CD4-positive, alpha-beta T cell treated with Interleukin-1 beta for 1 hour (primary cell): ENCODE measurements at places on chromosomes 7 and 10.

DNA sequence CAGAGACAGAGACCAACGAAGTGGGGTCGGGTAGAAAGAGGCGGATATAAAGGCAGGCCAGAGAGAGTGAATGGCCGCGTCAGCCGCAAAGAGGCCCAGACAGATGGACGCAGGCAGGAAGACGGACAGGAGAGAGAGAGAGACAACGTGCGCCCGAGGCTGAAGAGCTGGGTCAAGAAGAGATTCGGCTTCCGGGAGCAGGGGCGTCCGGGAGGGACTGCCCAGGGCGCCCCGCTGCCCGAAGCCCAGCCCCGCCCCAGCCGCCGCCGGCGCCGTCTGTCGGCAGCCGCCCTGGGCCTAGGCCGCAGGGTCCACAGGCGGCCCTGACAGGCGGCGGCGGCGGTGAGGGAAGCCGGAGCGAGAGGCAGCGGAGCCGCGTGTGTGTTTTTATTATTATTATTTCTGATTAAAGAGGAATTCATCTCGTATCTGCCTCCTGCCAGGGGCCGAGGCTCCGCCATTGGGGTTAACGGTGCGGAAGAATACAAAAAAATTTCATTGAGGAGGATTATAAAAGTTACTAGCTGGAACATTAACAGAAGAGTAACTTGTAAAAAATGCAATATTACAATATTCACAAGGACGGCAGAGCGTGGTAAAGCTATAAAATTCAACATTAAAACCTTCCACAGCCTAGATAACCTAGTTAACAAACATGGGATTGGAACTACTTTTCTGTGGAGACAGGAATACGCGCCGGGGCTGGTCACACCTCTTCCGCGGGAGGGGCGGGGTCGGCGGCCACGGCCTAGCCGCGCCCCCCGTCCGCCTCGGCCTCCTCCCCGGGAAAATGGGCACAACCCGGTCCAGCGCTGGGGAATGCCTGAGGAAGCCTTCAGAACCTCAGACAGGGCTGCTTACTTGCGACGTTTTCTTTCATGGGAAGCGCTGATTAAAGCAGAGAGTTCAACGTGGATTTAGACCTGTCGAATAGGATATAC is 29.7 kb upstream of the PAX2 start:
- no peak for DNase-seq

DNA sequence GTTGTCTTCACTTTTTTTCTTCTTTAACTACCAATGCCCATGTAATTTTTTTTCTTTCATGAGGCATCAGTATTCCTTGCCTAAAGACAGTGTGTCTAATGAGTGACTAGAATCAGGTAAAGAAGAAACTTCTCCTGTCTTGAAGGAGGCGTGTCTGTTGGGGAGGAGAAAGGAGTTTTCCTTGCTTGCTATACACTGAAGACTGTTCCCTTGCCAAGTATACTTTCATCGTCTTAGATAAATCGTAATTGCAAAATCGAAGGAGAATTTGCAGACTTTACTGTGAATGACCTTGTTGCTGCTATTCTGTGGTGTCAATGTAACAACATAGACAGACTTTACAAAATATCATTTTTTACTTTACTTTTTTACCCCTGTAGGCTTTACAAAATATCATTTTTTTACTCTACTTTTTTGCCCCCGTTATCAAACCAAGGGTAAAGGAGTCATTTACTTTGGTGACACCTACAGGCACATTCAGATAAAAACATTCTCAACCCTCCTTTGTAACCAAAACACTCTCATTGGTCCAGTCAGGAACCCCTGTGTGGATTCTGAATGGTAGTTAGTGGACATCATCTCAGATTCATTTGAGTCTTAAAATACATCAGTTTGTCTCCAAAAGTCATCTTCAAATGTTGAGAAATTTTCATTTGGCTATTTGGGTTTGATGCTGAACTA is 232.4 kb downstream of the AHR start:
- DNase-seq: no peak

DNA sequence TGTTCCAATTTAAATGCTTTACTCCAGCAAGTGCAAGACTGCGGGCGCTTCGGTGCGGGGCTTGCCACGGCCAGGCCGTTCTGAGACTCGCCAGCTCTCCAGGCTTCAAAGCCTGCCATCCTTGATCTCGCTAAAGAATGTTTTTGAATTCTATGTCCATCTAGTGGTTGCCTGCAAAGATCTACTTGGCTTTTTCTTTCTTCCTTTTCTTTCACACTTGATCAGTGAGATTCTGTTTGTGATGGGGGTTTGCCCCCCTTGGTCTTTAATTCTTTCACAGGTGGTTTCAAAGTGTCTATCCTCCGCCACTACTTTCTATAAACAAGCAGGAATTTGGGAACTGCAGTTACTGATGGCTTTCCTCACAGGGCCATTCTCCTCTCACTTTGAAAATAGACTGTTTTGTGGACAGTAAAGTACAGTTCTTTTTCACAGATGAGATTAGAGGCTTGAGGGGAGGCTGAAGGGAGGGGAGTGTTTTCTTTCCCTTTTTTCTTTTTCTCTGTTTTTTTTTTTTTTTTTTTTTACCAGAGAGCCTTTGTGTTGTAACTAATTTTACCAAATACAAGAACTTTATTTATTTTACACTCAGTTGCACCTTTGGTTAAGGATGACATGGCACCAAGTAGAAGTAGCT is 15.2 kb upstream of the FBXW4 start:
- DNase-seq: no peak

- no peak for DNase-seq
Observed at GRCh38 chr10:1577373-1577770, 160.0 kb downstream of the ADARB2 start.

DNA sequence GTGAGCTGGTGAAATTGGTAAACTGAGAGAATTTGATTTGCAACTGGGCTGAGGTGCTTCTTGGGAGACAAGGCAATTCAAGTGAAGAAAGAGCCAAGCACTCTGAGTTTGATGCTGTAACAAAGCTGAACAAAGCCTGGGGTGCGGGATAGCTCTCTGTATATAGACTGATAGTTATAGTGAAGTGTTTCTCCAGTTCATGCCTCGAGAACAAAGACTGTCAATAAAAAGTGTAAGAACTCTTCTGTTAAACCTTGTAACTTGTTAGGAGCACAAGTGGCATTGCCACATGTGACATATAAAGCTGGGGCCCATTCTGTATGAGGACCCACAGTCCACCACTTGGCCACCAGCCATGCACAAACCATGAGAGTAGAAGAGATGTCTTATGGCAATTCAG is 11.3 kb upstream of the PNPLA8 start:
- no peak for DNase-seq

GRCh38 chr7:36598054-36598674 is 126.1 kb downstream of the AOAH start:
- no peak for DNase-seq

DNA sequence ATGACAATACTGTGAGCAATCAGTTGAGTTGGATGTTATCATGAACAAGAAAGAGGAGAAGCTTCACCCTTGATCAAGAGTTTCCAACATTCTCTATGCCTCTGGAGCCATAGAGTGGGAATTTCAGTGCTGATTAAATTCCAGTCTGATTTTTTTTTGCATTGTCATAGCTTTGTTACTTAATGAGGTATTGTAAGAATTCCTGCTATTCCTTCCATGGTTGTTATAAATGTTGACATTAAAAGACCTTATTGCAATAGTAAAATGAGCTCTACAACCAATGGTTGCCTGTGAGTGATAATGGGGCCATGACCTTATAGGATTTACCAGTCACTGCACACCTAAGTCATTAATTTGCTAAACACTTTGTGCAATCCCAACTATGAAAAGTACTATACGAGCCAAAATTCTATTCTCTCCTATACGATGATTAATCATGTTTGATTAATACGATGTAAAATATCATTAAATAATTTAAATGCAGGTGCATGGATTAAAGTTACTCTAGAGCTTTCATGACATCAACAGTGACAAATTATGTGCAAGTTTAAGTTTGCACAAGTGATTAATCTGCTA is 353.2 kb upstream of the KLF6 start:
- DNase-seq: no peak

GRCh38 chr7:80346704-80347103 is 165.2 kb downstream of the GNAT3 start:
- no peak for DNase-seq

- peak; percentile 86 for DNase-seq
Observed at GRCh38 chr10:133329491-133330202, 7.0 kb downstream of the CALY start.

DNA sequence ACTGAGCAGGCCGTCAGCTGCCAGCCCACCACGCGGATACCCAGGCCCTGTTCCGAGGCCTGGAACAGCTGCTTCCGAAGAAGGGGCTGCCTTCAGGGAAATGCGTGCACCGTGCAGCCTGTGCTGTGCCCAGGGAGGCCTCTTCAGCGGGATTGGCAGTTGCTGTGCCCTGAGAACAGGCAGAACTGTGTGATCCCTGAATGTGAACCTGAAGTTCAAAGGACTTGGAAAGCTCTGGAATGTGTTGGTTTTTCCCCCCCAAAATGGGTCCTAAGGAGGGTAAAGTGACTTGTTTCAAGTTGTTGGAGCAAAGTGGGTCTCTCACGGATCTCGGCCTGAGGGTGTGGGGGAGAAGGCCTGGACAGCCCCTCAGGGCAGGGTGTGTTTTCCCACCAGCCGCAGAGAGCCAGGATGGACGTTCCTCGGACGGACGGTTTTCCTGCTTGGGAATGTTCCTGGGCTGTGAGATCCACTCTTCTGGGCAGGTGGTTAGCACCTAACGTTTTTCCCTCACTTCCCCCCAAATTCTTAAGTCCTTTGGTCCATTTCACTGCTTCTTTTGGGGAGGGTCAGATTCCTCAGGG is 2.1 kb downstream of the SPRN start:
- DNase-seq: no peak

DNA sequence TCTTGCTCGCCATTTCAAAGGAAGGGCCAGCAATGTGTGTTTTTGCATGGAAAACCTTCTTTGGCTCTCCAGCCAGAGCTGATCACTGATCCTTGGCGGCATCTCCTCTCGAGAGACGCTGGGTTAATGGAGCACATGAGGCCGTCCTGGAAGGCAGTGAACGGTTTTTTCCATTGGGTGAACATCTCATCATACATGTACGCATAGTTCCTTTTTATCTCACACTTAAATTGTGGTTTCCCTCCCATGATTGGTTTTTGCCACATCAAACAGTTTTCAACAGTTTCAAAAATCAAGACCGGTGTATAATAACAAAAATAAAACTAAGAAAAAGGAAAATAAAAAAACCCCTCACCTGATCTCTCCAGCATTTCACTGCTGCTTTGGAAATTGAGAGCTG is 276.4 kb downstream of the TCF7L2 start:
- no peak for DNase-seq

DNA sequence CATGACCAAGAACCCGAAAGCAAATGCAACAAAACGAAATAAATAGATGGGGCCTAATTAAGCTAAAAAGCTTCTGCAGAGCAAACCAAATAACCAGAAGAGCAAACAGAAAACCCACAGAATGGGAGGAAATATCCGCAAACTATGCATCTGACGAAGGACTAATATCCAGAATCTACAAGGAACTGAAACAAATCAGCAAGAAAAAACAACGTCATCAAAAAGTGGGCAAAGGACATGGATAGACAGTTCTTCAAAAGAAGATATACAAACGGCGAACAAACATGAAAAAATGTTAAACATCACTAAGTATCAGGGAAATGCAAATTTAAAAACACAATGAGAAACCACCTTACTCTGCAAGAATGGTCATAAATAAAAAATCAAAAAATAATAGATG is 35.3 kb upstream of the CACUL1 start:
- no peak for DNase-seq

DNA sequence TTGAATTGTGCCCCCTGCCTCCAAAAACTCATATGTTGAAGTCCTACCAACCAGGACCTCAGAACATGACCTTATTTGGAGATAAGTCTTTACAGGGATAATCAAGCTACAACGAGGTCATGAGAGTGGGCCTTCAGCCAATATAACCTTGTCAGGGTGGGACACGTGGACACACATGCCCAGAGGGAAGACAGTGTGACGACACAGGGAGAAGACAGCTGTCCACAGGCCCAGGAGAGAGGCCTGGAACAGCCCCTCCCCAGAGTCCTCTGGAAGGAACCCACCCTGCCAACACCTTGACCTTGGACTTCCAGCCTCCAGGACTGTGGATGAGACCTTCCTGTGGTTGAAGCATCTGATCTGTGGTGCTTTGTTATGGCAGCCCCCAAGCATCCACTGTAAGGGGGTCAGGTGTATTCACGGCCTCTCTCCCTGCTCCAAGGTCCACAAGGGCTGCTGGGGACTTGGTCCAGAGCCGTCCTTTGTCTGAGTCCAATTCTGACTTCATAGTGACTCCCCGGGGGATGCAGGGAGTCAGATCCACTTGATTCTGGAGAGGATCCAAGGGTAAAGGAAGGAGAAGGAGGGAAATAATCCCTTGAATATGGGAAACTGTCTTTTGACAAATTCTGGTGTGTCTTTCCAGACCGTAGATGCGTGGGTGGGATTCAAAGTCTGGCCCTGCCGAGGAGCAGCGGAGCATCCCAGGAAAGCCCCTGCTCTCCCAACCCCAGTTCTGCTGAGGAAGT is 7.0 kb downstream of the CALML3 start:
- DNase-seq: no peak

- no peak for DNase-seq
Observed at GRCh38 chr10:55746002-55746401, 615.1 kb downstream of the ZWINT start.

DNA sequence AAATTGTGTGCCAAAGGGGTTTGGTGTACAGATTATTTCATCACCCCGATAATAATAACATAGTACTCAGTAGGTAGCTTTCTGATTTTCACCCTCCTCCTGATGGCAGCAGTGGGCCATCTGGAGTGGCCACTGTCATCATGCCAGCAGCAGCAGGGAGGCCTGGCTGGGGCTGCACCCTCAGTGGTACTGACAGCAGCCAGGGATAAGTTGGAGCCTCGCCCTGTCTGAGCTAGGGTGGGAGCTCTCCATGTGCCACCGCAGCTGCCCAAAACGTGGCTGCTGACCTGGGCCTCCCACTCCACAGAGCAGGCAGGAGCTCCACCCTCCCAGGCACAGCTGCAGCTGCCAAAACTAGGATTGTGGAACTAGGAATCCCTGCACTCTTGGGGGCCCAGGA is 700.8 kb upstream of the KCND2 start:
- DNase-seq: no peak

DNA sequence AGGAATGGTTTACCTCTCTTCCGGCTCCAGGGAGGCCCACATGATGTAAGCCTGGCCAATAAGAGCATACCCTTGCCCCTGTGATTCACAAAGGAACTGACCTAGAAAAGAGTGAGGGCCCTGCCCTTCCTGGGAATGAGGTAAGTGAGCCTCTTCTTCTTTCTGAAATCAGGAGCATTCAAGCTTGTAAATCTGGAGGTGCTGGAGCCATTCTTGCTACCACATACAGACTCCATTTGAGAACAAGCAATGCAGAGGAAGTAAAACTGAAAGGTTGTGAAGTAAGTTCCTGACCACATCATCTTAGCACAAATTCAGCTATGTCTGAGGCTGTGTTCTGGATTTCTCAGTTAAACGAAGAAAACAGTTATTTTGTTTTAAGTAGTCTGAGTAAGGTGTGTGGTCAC is 132.2 kb downstream of the CD36 start:
- DNase-seq: no peak
